ENCODE measurements at places on chromosomes 2 and 18.

GRCh38 chr2:96945014-96945413, 41.4 kb downstream of the FAM178B start:
- DNase-seq: no peak

DNA sequence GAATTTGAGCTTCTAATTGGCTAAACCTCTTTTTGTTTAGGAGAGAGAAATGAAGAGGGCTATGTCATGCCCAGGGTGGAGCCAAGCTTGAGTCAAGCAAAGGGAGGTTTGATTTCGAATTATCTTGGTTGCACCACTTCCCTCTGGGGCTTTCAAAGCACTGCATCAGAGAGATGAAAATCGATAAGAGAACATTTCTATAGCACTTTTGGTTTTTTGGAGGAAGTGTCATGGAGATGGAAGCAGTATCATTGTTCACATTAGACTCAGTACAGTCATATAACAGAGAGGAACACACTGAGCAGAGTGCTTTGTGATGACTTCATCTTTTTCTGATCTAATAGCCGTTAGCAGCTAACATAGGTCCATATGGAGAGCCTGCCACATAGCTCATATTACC, 120.3 kb upstream of the UXS1 start:
- DNase-seq: peak; percentile 70

DNA sequence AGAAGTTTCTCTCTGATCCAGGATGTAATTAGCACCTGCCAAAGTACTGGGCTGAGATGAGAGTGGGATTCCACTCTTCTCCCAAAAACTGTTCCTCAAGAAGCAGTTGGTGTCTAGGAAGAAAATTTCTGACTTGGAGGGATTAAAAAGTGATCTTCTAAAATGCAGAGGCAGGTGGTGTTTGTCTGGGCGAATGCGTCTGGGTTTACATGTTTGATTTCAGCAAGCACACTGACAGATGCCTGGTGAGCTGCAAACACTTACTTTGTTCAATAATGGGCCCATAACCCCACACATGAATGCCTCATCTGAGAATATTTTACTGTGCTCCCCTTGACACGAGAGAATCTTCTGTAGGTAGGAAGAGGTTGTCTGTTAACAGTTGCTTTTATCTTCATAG, 24.3 kb upstream of the KCNF1 start:
- no peak for DNase-seq

- no peak for DNase-seq
Observed at GRCh38 chr18:56173542-56174220, 464.7 kb downstream of the TXNL1 start.

DNA sequence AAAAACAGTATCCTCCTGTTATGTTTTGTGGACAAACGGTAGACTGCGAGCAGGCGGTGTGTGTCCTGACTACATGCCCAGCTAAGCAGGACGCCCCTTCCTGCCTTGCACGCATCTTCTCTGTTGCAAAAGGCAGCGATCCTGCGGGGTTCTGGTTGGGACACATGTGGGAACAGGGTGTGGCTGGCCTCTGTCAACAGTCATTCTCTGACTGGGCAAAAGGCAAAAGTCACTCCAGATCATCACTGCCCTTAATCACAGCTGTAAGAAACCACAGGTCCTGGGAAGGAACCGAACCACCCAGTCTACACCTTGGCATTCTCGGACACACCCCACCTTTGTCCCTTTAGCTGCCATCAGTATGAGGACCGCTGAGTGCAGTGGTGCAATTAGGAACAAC, 44.3 kb upstream of the TMEM87B start:
- peak; percentile 57 for DNase-seq

- DNase-seq: no peak
Observed at GRCh38 chr2:226366920-226367319, 432.7 kb downstream of the IRS1 start.

DNA sequence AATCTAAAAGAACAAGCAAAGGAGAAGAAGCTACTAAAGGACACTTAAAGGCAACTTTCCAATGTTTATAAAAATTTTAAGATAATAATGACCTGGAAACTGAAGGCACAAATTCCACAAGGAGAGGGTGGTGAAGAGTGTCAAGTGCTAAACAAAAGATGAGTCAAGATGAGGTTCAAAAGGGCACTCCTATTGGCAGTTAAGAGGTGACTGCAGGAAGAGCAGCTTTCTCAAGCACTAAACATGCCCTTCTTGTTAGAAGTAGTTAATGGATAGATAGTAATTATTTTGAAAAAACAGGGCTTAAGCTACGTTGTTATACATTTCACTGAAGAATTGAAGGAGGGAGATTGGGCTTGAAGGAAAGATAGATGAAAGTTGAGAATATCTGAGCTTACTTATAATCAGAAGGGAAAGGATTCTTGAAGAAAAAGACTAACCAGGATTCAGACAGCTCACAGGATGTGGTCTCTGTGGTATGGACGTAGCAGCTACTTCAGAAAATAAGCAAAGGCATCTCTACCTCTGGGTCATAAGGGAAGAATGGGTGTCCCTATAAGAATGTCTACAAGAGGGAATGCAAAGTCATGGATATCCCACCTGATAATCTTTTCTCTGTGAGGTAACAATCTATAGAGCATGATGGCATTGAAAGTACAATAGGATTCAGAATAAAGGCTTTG, 454.7 kb upstream of the SLC39A10 start:
- DNase-seq: no peak

DNA sequence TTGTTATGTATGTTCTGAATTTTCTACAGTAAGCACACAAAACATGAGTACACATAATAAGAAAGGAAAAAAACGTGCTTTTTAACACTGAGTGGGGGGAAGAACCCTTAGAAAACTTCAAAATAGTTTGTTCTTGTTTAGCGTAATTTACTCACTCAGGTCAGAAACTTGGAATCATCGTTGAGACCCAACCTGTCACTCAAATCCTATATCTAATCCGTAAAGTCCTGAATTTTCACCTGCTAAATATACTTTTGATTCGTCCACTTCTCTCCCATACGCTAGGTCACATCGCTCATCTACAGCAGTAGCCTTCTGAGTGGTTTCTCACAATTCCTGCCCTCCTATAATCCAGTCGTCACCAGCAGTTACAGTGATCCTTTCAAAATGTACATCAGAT, 767 bp downstream of the TPRKB start:
- no peak for DNase-seq

GRCh38 chr2:178159966-178160365, 34.3 kb upstream of the OSBPL6 start:
- no peak for DNase-seq

- no peak for DNase-seq
Observed at GRCh38 chr2:238174701-238175100, 15.9 kb downstream of the ERFE start.

DNA sequence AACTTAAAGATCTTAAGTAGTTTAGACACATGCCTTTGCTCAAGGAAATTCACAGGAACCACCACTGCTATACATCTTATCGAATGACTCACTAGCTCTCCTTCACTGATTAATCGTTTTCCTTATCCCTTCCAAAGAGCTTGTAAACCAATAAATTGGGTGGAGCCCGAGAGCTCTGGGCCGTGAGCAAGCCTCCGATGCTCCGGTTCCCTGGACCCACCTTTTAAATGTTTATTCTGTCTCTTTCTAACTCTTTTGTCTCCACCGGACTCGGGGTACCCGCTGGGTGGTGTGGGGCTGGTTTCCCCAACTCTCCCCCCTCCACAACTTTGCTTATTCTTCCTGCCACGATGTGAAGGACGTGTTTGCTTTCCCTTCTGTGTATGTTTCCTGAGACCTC, 292.9 kb upstream of the TMEFF2 start:
- no peak for DNase-seq

DNA sequence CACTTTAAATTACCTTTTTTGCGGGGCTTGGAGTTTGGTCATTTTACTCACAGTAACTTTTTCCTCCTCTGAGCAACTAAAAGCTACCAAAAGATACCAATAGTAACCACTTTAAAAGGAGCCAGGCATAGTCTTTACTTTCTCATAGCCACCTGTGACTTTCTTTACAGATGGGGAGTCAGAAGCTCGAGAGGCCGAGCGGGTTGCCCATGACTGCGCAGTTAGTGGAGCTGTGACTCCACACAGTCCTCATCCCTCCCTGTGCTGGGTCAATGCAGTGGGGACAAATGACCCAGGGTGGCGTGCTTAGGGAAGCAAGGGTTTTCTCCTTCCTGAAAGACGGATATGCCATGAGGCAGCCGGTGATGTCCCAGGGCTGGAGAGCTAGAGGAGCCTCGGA, 11.9 kb downstream of the LCT start:
- no peak for DNase-seq

GRCh38 chr2:233210843-233211547, 40.5 kb upstream of the ATG16L1 start:
- no peak for DNase-seq

GRCh38 chr2:158212301-158212700, 110.6 kb downstream of the UPP2 start:
- DNase-seq: no peak

GRCh38 chr2:70062270-70062669, 25.0 kb upstream of the PCBP1 start:
- DNase-seq: peak; percentile 32

- no peak for DNase-seq
Observed at GRCh38 chr18:48661421-48661820, 122.6 kb downstream of the CTIF start.

DNA sequence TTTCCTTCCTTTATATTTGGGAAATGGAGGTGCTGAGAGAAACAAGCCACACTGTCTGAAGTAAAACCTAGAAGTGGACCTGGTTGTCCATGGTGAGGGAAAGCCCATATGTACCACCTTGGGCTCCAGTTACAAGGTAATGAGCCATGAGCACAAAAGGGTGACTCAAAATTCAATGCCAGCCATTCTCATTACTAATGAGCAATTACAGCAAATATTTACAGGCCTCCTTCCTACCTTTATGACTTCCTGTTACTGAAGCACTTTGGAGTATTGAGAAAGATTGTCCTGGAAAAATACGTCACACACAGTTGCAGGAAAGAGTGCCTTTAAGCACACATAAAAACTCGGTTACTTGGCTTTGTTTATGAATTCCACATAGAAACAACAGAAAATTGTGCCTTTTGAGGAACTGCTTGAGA, 9.1 kb downstream of the EPAS1 start:
- no peak for DNase-seq

DNA sequence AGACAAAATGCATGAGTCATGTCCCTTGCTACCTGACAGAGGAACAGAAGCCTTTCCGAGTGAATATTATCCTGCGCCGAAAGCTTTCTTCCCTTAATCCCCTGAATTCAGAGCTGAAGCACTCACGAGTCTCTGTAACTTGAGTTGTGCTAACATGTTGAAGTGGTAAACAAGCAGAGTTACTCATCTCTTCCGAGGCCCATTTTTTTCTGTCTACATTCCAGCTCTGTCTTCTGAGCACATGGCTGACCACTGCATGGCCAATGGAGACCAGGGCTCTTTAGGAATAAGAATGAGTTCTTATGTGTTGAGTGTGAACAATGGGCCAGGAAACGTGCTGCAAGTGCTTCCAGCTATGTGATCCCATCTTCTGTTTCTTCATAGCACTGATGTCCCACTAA, 73.1 kb upstream of the PID1 start:
- DNase-seq: no peak

DNA sequence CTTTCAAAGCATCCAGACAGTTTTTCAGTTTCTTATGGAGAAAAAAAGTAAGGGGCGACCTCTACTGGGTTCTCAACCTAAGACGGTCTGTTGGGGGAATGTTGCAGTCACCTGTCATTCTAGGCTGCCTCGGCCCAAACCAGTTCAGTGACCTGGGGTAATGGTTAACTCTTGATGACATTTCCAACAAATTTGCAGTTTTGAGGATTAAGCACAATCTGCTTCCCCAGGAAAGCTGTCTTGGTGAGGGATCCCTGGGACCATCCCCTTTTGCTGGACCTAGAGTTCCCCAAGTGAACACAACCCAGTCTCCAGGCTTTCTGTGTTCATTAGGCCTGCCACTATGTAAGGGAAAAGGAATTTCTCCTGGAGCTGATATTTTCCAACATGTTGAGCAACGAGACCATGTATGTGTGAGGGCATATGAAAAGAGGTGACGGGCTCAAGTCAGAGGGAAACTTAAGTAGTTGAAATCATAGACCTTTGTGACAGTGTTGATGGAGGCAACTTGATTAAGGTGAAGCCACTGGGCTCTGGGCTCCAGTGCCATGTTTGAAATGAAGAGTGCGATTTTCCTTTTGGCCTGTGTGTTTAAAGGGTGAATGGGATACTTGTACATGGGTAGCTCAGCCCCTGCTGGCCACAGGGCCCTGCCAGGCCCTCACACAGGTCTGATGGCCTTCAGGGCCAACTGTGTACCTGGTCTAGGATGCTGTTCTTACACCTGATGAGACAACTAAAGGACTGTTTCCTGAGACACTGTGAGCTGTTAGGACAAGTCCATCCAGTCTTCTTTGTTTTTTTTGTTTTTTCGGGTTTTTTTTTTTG, 27.0 kb downstream of the FOSL2 start:
- DNase-seq: peak; percentile 19

GRCh38 chr2:150769421-150769820, 282.0 kb upstream of the RND3 start:
- DNase-seq: no peak

DNA sequence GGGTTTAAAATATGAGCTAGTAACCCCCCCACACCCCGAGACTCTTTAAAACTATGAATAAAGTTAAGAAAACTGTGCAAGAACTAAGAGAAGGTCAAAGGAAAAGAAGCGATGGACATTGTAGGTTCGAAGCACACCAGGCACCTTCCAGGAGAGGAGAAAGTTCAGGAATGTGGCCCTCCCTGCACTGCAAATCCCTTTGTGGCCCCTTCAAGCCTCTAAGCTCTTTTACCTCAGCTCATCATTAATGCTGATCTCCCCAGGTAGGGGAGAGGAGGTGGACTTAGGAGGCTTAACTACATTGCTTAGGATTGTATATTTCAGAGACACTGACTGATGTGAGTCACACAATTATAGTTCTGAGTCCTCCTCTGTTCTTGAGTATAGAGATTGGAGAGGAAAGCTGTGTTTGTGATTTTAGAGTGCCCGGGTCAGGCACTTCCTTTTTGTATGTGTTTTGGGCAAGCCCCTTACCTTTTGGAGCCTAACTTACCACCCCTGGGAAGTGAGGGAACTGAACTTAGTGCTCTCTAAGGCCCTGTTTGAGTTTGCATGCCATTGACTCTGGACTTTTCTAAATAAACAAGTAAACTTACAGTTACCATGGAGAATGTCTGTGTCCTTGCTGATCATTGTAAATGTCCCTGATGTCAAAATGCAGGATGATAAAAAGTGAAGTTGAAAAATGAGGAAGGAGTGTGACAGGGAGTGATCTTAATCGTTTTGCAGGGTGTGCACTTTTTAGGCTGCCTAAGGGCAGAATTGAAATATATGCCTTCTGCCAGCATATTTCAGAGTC, 140.8 kb upstream of the ZEB2 start:
- DNase-seq: peak; percentile 73

DNA sequence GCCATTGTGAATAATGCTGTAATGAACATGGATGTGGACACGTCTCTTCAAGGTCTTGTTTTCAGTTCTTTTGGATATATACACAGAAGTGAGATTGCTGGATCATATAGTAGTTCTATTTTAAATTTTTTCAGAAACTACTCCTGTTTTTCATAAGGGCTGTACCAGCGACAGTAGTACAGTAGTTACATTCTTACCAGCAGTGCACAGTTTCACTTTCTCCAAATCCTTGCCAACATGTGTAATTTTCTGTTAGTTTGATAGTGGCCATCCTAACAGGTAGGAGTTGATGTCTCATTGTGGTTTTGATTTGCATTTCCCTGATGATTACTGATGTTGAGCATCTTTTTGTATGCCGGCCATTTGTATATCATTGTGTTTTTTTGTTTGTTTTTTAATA, 81.7 kb downstream of the EPC2 start:
- DNase-seq: no peak

Measured in OCI-M1 (cell line).